ENCODE measurements at places on chromosomes 6 and 20.

DNA sequence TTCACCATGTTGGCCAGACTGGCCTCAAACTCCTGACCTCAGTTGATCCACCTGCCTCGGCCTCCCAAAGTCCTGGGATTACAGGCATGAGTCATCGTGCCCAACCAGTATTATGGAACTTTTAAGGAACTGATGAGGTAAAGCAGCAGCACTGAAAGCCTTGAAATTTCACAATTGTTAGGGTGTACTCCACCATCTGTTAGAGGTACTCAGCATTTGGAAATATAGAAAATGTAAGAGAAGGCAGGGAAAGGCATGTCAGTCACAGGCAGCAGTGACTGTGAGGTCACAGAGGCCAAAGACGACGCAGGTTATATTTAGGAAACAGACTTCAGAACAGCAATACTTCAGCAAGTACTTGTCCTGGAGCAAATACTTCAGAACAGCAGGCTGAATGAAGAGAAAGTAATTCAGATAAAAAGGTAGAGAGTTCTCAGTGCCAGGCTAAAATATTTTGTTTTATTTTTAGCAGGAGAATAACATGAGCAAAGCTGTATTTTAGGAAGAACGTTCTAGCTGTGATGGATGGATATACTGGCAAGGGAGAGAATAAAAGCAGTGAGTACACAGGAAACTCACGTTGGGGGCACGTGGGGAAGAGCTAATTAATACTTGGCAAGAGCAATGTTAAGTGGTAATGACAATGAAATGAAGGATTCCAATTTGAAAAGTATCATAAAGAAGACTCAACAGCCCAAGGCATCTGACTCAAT lies 67.2 kb downstream of the DTNBP1 start:
- H3K36me3 ChIP-seq, result peaks cover 5% of the 10 kb centered on the region
- no peak overlapping the region for H3K4me3 ChIP-seq
- H3K27ac ChIP-seq, result no peak overlapping the region

- H3K4me1 ChIP-seq, result no peaks in the 10 kb centered on the region
- DNase-seq, result no peak
- no peak overlapping the region for H3K27ac ChIP-seq
- H3K4me3 ChIP-seq, result no peak overlapping the region
- H3K36me3 ChIP-seq, result no peaks in the 10 kb centered on the region
- peaks cover 9% of the 10 kb centered on the region for H3K27me3 ChIP-seq
These were observed 164.2 kb downstream of the PHF3 start for GRCh38 chr6:63799813-63800212.

DNA sequence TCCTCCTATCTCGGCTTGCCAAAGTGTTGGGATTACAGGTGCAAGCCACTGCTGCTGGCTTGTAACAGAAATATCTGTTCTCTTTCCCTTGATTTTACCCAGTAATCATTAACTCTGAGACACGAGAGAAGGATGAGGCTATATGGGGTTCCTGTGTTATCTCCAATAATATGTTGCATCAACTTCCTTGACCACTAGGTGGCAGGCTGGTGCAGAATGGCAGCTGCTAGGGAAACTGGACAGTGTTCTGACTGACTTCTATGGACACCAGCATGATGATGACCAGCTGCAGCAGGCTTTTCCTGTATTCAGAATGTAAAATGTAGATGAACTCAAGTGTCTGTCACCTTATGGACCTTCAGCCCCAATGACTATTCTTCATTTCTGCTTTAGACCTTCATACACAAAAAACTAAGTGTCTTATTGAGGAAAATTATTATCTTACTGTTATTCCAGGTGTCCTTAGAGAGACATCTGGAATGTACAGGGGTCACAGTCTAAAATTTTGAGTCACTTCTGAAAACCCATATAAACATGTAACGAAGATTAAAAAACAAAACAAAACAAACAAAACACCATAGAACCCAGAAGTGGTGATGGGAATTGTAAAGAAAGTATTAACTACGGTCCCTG lies 20.4 kb upstream of the CD109 start:
- H3K4me3 ChIP-seq, result no peak overlapping the region
- H3K27me3 ChIP-seq, result peaks cover 8% of the 10 kb centered on the region
- no peaks in the 10 kb centered on the region for H3K36me3 ChIP-seq
- no peak overlapping the region for H3K27ac ChIP-seq

GRCh38 chr20:56683077-56683865 lies 54.2 kb downstream of the TFAP2C start:
- no peak overlapping the region for H3K4me3 ChIP-seq
- peaks cover 8% of the 10 kb centered on the region for H3K27me3 ChIP-seq
- H3K36me3 ChIP-seq, result no peaks in the 10 kb centered on the region
- no peaks in the 10 kb centered on the region for H3K4me1 ChIP-seq
- DNase-seq, result no peak

- peak; percentile 28 for DNase-seq
- H3K4me3 ChIP-seq, result peak overlapping the region; percentile 93
- peak overlapping the region; percentile 100 for H3K27ac ChIP-seq
- H3K27me3 ChIP-seq, result no peaks in the 10 kb centered on the region
- H3K36me3 ChIP-seq, result peaks cover 6% of the 10 kb centered on the region
These were observed 1.2 kb downstream of the ZNF335 start for GRCh38 chr20:45970646-45971424.

Measured in activated naive CD4-positive, alpha-beta T cell treated with anti-CD3 and anti-CD28 coated beads for 36 hours (primary cell).